Activated CD8-positive, alpha-beta memory T cell treated with anti-CD3 and anti-CD28 coated beads, Interleukin-2, amount 50 U/mL, for 4 hours (primary cell): ENCODE measurements at places on chromosomes 2 and 18.
A peak's percentile ranks its signal among the peaks of the same experiment; 100 is the strongest.

DNA sequence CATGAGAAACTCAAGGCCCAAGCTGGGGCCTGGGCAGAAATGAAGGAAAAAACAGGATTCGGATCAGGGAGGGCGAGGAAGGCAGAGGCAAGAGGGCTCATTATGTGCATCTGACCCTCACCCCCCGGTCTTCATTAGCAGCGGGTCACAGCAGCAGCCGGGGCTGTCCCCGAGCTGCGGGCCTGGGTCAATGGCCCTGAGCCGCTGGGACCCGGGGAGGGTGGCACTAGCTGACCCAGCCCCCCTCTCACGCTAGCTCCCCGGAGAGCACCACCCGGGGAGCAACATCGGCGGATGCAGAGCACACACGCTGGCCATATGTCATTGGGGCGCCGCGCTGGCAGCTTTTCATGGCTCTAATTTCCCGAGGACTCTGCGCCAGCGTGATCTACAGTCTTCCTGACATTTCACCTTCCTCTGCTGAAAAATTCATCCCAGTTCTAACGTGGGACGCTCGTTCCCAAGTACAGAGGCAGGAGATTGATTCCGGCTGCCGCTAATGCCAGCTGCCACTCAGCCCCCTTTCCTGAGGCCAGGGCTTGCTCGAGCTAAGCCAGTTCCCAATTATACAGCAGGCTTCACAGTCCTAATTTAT lies 63.7 kb downstream of the EIPR1 start:
- DNase-seq: no peak

- DNase-seq: no peak
These were observed 19.9 kb downstream of the SLC38A11 start for GRCh38 chr2:164935118-164936101.

- DNase-seq: no peak
These were observed 308.4 kb upstream of the RAB12 start for GRCh38 chr18:8300751-8301410.

DNA sequence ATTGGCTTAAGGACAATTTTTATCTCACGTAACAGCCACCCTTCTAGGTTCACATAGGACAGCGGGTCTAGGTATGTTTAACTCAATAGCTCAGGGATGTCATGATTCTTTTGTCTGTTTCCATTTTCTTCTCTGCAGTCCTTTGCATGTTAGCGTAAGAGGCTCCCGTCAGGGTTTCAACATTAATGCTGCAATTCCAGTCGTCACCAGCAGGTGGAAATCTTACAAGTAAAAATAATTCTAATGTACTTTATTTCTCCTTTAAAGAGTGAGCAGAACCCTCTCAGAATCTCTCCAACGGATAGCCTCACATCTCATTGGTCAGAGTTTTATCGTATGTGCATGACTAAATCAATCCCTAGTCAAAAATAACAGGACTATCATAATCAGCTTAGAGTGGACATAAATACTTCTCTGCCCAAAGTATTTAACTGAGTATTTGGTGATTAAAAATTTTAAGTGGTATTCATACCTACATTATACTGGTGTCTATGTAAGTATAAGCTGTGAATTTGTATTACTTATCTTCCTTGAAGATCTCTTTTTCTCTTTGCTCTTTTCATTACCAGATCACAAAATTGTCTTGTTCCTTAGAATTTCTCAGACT lies 487.2 kb upstream of the GCFC2 start:
- no peak for DNase-seq

- no peak for DNase-seq
These were observed 49.3 kb upstream of the GALNT3 start for GRCh38 chr2:165843351-165843750.

DNA sequence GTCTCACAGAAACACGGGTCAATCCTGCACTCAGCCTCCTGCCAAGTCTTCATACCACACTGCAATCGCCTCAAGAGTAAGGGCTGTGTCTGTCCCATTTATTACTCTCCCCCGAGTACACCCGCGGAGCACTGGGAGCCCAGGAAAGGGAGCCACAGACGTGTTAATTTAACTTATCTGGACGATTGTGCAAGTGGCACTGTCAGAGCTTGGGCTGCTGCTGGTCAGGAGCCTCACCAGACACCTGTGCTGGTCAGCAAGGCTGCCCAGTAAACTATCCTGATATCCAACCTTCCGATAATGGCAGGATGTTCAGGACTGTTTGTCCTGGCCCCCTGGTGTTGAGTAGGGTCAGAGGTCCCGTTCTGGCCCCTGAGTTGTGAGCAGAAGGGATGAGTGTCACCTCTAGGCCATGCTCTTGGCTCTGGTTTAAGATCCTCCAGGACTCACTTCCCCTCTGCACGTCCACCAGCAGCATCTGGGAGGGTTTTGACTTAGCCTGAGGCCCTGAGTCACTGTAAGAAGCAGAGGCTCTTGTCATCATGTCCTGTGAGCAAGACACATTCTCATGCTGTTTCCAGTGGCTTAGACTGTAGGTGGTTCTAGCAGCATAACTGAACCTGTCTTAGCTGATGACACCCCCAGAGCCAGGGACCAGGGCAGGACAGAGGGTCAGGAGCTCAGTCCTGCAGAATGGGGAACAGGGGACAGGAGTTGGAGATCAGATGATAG lies 82.5 kb upstream of the ARL4C start:
- DNase-seq: no peak

GRCh38 chr2:194556629-194557028 lies 1100.4 kb upstream of the SLC39A10 start:
- DNase-seq: no peak

DNA sequence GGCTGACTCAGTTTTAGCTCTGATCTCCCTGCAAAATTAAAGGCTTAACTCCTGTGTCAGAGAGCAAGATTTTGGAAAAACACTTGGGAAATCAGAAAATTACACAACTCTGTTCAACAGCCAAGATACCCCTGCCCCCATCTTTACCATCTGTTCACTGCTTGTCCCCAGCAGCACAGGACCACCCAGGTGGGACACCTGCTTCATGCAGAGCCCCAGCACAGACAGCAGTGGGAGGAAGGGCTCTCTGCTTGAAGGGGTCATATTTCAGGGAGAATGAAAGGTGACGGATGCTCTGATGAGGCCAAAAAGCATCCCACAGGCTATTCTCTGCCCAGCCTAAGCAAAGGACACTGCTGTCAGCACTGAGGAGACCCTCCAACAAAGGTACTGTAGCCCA lies 584.6 kb upstream of the KLHL29 start:
- DNase-seq: no peak

- no peak for DNase-seq
These were observed 961 bp upstream of the SLC40A1 start for GRCh38 chr2:189581354-189582139.

GRCh38 chr2:188765522-188766470 lies 208.4 kb upstream of the COL3A1 start:
- no peak for DNase-seq

- no peak for DNase-seq
These were observed 125.7 kb upstream of the PXDN start for GRCh38 chr2:1869987-1870386.

- DNase-seq: no peak
These were observed 156.9 kb downstream of the SETBP1 start for GRCh38 chr18:44837482-44838180.

- DNase-seq: no peak
These were observed 35.1 kb downstream of the EHD3 start for GRCh38 chr2:31269087-31269486.

GRCh38 chr2:239381709-239382134 lies 19.1 kb downstream of the HDAC4 start:
- DNase-seq: peak; percentile 13

DNA sequence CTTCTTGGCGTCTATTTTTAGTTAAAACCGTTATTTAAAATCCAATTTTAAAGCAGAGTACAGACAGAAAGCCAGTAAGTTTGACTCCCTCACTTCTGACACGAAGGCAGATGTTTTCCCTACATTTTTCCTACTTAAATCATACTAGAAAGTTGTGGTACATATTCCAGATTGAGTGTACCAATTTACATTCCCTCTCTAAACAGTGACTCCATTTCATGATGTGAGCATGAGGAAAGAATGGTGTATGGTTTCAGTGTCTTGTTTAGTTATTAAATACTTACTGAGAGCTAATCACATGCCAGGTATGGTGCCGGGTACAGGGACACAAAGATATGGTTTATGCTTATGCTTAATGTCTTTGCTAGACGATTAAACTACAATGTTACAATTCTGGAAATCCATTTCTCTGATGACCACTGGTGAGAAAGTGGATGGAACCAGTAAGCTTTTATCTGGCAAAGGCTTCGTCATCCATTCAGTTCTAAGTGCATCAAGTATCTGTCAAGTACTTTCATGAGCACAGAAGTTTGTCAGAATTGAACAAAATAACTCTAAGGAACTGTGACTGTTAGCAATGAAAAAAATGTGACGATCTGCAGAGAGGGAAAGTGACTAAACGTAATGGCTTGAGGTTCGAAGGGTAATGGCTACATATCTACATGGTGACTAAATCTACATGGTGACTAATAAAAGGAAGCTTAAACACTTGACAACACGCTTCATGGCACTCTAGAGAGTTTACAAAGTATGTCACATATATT lies 25.7 kb downstream of the MAP4K3 start:
- no peak for DNase-seq

DNA sequence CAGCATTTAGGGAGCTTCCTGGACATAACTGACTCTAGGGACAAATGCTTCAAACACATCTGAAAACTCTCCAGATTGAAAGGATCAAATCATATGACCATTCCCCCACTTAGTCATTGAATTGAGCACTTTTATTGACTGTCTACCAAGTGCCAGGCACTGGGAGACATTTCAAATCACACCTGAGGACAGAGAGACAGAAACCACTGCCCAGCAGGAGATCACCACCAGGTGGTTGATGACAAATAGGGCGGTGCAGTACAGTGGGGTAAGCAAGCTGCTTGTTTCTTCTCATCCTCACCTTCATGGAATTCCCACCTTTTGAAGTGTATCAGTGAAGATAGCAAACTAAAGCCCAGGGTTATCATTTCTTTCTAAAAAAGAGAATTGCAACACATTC lies 19.0 kb upstream of the CXCR4 start:
- DNase-seq: no peak

DNA sequence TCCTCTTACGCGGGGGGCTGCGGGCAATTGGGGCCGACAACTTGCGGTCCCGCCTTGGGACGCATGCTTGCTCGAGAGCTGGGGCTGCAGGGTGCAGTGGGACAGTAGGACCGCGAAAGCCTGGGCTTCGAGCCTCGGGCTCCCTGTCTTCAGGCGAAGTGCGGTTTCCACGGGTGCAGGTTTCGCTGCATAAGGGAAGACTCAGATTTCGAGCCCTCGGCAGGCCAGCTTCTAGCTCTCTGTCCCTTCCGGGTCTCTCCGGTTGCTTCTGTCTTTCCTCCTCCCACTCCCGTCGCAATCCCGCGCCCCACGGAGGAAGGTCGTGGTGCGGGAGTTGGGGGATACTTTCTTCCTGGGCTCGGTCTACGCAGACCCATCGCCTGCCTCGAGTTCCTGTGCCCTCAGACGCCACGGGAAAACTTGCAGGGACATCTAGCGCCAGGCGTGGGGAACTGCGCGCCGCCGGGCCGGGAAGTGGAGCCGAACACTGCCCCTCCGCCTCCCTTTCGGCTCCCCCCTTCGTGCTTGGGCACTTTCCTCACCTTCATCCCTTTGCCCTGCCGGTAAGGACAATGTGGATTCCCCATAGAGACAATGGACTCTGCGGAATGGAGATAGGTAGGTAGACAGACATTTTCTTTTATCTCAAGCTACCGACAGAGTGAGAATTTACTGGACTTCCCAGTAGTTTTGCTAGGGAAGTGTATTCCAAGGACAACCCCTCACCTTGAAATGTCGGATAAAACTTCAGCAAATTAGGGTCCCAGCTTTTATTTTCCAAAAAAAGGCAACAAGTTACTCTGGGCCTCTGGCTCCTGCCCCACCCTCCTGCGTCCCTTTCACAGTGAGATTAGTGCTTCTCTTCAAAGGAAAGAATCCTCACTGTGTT lies 4.2 kb upstream of the HOXD13 start:
- DNase-seq: no peak

DNA sequence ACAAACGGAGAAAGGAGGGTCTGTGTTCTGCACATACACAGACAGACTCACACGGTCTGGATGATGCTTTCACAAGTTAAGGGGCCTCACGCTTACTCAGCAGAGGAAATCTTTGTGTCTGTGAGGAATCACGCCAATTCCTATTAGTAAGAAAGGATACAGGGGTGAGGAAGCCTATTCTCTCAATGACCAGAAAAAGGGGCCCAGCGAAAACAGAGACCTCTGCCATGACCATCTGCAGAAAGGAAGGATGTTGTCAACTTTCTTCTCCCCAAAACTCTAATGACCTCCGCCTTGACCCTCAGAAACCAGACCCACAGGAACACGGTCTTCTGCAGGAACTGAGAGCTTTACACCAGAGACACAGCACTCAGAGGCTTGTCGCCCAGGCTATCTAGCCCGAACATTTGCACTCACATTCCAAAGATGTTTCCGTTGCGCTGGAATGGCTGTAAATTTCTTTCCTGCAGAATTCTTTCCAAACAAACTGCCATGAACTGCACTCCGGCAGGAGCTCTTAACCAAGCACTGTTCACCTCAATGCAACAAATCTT lies 186.3 kb downstream of the TCF4 start:
- DNase-seq: no peak

- DNase-seq: no peak
These were observed 304.8 kb downstream of the ALK start for GRCh38 chr2:29616569-29616968.

DNA sequence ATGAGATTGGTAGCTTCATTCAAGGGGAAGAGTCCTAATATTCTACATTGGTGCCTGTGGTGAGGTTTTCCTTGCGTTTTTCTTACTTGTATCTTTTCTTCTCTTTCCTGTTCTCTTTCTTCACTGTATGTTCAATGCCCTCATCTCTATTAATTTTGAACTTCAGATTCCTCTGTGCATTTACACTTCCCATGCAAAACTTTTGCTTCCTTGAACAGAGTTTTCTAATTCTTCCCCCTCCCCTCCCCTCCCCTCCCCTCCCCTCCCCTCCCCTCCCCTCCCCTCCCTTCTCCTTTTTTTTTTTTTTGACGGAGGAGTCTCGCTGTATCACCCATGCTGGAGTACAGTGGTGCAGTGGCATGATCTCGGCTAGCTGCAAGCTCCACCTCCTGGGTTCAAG lies 388.3 kb downstream of the LRRTM1 start:
- no peak for DNase-seq
